ENCODE measurements at places on chromosomes 3 and 15. TPM values are rescaled to one million over a fixed set of nuclear protein-coding genes. Genes with fewer than 3 reads are reported as not detected.

Gene TMEM266
- total RNA-seq: not detected

Gene OR5K4
- not detected for total RNA-seq

Gene LEKR1
- total RNA-seq: 0.59 TPM

Gene ABHD6
- 6.1 TPM for total RNA-seq

Gene CHDH
- total RNA-seq: 0.93 TPM

Gene ARNT2
- total RNA-seq: not detected

Gene TTLL13
- total RNA-seq: 1.4 TPM

Gene PODXL2
- total RNA-seq: 3.8 TPM

Gene CAMK2N2
- 0.20 TPM for total RNA-seq

Gene GOLGA8G
- total RNA-seq: not detected

Gene CCR3
- 0.24 TPM for total RNA-seq

Gene C3orf52
- total RNA-seq: 10.1 TPM

Gene GRK7
- not detected for total RNA-seq

Gene DGKG
- total RNA-seq: 0.78 TPM

Gene GPR171
- total RNA-seq: 246 TPM

Gene TTBK2
- total RNA-seq: 16.0 TPM

Gene GRIP2
- 0.10 TPM for total RNA-seq

Gene MYL3
- total RNA-seq: not detected

Gene KBTBD13
- total RNA-seq: not detected

Gene SAMMSON
- total RNA-seq: not detected

Gene C3orf85
- total RNA-seq: not detected

Gene CPLX3
- 0.91 TPM for total RNA-seq

Gene SNX33
- total RNA-seq: 2.6 TPM

Gene TIPARP
- total RNA-seq: 49.1 TPM

Gene SOX2
- total RNA-seq: not detected

Gene SLC12A1
- not detected for total RNA-seq

Gene EFHB
- 0.37 TPM for total RNA-seq

Gene UNC13C
- not detected for total RNA-seq

Gene ASTE1
- 10.8 TPM for total RNA-seq

Gene CTXND1
- total RNA-seq: not detected

Gene VILL
- total RNA-seq: 18.4 TPM

Gene CAMP
- not detected for total RNA-seq

Gene SCAANT1
- not detected for total RNA-seq

Gene SLC2A2
- not detected for total RNA-seq

Gene UPK1B
- not detected for total RNA-seq

Gene TIGIT
- 3.6 TPM for total RNA-seq

Gene CASR
- total RNA-seq: not detected

Gene AGBL1
- not detected for total RNA-seq

Gene KLF15
- total RNA-seq: not detected

Gene TEX55
- not detected for total RNA-seq

Measured in T-helper 1 cell treated with Interleukin-12 subunit alpha and Interleukin-12 subunit beta and Interleukin-4 antibody, amounts not matched to agents 30 ng/mL and 1 ng/mL, for 36 hours (primary cell).